Stimulated activated CD8-positive, alpha-beta memory T cell treated with anti-CD3 and anti-CD28 coated beads, Interleukin-4, amount 100 ng/mL, for 4 hours (primary cell): ENCODE measurements at places on chromosomes 6 and 20.

- DNase-seq, result no peak
These were observed 3.5 kb upstream of the YTHDF1 start for GRCh38 chr20:63219447-63219821.

DNA sequence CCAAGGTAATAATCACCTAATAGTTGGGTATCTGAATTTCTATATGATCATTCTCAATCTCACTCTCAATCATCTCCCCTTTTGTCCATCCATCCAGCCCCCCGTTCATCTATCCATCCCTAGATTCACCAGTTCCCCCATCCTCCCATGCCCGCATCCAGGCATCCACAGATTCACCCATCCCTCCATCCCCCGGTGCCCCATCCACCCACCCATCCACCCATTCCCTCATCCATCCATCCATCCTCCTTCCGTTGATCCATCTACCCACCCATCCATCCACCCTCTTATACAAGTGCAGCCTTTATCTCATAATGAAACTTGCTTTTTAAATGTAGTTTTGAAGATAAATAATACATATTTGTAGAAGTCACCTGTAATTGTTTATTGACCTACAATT is 76.5 kb downstream of the EYA4 start:
- DNase-seq, result no peak

GRCh38 chr6:62445521-62445920 is 159.5 kb upstream of the KHDRBS2 start:
- DNase-seq, result no peak

- no peak for DNase-seq
These were observed 741.4 kb upstream of the MAP3K7 start for GRCh38 chr6:91328241-91328640.

- DNase-seq, result no peak
These were observed 8.0 kb upstream of the LAMP5 start for GRCh38 chr20:9506280-9506821.

DNA sequence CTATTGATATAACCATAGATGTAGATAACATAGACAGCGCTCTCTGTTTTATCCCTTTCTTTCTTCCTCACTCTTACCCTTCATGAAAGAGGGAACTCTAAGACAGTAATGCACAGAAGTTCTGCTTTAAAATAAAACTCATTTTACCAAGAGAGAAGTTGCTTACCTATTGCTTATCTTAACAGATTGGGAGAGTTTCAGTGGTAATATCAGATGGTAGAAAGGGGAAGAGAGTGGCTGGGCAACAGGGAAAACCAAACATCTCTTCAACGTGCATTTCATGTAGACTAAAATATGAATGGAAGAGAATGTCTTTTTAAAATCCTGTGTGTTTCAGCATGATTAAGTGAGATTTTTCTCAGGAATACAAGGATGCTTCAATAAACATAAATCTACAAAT is 45.3 kb upstream of the SIRPG start:
- no peak for DNase-seq

DNA sequence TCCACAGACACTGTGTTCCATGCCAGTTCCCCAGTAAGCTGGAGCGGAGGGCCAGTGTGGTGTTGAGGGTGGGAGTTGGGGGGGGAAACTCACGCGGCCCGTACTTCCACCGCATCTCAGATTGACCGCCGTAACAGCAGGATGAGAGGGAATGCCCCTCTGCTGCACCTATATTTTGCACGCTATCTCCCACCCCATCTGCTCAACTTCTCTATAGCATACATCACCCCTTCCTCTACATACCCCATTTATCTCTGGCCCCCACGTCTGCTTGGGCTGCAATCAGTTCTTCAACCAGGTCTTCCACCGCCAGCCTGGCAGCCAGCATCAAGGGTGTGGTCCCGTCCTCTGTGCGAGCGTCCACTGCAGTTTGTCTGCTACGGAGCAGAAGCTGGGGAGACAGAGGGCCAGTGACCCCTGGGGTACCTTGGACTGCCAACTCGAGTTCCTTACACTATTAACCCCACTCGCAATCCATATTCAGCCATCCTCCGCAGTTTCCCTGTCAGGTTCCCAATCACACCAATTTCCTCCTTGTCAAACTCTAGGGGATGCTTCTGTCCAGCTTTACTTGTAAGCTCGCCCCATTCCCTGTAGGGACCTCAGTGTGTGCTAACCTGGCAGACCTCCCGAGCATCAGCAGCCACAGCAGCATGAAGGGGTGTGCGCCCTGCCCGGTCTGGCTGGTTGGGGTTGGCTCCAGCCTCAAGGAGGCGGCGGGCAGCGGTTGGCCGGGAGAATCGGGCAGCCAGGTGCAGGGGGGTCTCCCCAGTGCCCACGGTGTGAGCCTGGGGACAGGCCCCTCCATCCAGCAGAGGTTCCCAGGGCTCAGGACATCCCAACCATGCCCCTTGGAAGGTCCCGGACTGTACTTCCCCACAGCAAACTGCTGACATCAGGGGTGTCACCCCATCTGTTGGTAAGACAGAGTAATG is 4.5 kb upstream of the GPSM3 start:
- DNase-seq, result no peak
